ENCODE measurements at places on chromosomes 12 and 14. TPM values are rescaled to one million over a fixed set of nuclear protein-coding genes. Genes with fewer than 3 reads are reported as not detected.
A peak's percentile ranks its signal among the peaks of the same experiment; 100 is the strongest.

The ACRBP gene
- 0.95 TPM for total RNA-seq

The CLEC7A gene
- 3.7 TPM for total RNA-seq

The BDKRB2 gene
- total RNA-seq, result not detected

The INHBC gene
- 0.20 TPM for total RNA-seq

The KCNC2 gene
- not detected for total RNA-seq

The ZBTB1 gene
- total RNA-seq, result 147 TPM

The CALCOCO1 gene
- 69.3 TPM for total RNA-seq

The DBX2 gene
- not detected for total RNA-seq

The DPPA3 gene
- not detected for total RNA-seq

The XRCC3 gene
- 4.6 TPM for total RNA-seq

The SERPINA9 gene
- not detected for total RNA-seq

The PMEL gene
- not detected for total RNA-seq

The EXOC3L4 gene
- total RNA-seq, result not detected

The TMEM229B gene
- total RNA-seq, result 7.1 TPM

DNA sequence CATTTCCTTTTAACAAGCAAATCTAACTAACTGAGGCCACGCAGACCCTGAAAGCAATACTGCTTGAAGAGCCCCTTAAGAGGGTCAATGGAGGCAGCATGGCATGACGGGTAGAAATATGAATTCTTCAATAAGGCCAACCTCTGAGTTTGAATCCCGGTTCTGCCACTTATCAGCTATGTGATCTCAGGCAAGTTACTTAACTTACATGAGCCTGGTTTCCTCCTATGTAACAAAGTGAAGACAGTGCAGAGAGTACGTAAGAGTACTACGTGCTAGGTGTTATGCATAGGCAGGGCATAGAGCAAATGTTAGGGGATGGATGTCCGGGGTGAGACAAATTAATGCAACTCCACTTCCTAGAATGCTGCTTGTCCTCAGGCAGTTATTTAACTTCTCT is 4.7 kb downstream of the HOMEZ start:
- no peak overlapping the region for H3K27ac ChIP-seq
- H3K27me3 ChIP-seq, result no peaks in the 10 kb centered on the region
- peaks cover 8% of the 10 kb centered on the region for H3K4me1 ChIP-seq
- DNase-seq, result no peak

GRCh38 chr14:49951691-49952345 is 58.9 kb downstream of the ARF6 start:
- peaks cover 26% of the 10 kb centered on the region for H3K4me1 ChIP-seq
- H3K4me3 ChIP-seq, result no peak overlapping the region
- H3K36me3 ChIP-seq, result no peaks in the 10 kb centered on the region
- H3K27me3 ChIP-seq, result no peaks in the 10 kb centered on the region
- no peak overlapping the region for H3K27ac ChIP-seq

GRCh38 chr12:104486943-104487819 is 30.4 kb downstream of the CHST11 start:
- H3K27me3 ChIP-seq, result no peaks in the 10 kb centered on the region
- no peak overlapping the region for H3K4me3 ChIP-seq
- no peak for DNase-seq
- H3K4me1 ChIP-seq, result peaks cover 71% of the 10 kb centered on the region
- no peaks in the 10 kb centered on the region for H3K36me3 ChIP-seq
- H3K27ac ChIP-seq, result peak overlapping the region; percentile 4

DNA sequence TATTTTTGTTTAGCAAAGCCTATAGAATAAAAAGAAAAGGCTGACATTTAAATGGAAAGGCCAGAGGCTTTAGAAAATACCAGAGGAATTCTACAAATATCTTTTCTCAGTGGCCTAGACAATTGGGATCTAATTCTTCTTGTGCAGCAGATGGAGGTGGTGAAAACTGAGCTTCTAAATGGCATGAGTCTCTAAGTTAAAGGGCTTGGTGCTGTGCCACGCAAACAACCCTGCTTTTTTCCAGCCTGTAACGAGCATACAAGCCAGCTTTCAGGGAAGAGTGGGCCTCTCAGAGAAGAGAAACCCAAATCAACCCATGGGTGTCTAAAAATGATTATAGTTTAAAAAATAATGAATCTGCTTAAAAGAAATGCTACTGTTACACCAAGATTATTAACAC is 237.9 kb upstream of the NAV3 start:
- no peak for DNase-seq
- no peak overlapping the region for H3K27ac ChIP-seq
- no peaks in the 10 kb centered on the region for H3K36me3 ChIP-seq

- H3K27ac ChIP-seq, result peak overlapping the region; percentile 1
- peaks cover 68% of the 10 kb centered on the region for H3K4me1 ChIP-seq
- no peaks in the 10 kb centered on the region for H3K27me3 ChIP-seq
- H3K4me3 ChIP-seq, result peak overlapping the region; percentile 15
- no peaks in the 10 kb centered on the region for H3K36me3 ChIP-seq
Measured at GRCh38 chr14:98229656-98230366, 1042.2 kb downstream of the BCL11B start.

DNA sequence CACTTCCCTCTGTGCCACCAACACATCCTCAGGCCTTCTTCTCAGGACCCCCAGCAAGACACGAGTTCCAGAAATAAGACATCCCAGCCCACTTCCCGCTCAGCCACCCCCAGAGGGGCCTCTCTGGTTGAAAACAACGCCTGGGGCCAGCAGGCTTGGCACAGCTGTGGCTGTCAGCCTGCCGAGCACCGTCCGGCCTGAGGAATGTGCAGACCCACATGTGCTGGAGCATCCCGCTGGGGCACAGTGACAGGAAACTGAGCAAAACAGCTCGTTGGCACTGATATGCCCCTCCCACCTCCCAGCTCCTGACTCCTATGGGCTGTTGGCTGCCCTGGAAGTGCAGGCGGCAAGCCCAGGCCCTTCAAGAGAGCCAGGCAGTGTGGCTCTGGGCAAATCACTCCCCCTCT is 1.4 kb downstream of the SYNE3 start:
- no peaks in the 10 kb centered on the region for H3K27me3 ChIP-seq
- no peak for DNase-seq

DNA sequence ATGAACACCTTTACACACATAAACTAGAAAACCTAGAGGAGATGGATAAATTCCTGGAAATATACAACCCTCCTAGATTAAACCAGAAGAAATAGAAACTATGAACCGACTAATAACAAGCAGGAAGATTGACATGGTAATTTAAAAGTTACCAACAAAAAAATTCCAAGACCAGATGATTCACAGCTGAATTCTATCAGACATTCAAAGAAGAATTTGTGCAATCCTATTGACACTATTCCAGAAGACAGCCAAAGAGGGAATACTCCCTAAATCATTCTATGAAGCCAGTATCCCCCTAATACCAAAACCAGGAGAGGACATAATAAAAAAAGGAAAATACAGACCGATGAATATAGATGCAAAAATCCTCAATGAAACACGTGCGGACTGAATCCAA is 102.6 kb upstream of the KRR1 start:
- H3K27me3 ChIP-seq, result no peaks in the 10 kb centered on the region
- DNase-seq, result no peak
- no peak overlapping the region for H3K27ac ChIP-seq
- no peaks in the 10 kb centered on the region for H3K4me1 ChIP-seq
- no peak overlapping the region for H3K4me3 ChIP-seq
- no peaks in the 10 kb centered on the region for H3K36me3 ChIP-seq

GRCh38 chr12:46773586-46774321 is 52.0 kb downstream of the SLC38A4 start:
- DNase-seq, result no peak
- H3K4me1 ChIP-seq, result no peaks in the 10 kb centered on the region
- no peaks in the 10 kb centered on the region for H3K27me3 ChIP-seq
- H3K36me3 ChIP-seq, result no peaks in the 10 kb centered on the region
- H3K27ac ChIP-seq, result no peak overlapping the region
- no peak overlapping the region for H3K4me3 ChIP-seq

DNA sequence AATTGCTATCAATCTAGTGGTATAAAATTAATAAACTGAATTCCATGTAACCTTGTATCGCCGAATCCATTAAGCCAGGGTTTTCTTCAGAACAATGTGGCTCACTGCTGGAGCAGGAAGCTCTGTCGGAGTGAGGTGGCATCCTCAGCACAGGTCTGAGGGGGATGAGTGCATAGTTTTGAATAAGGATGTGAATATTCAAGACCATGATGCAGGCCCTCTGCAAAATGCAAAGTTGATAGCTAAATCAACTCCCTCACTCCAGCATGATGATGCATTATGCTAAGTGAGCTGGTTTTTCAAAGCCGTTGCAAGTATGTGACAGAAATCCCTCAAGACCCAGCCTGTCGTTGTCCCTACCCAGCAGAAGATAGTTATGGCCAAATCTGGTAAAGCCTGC is 53.0 kb downstream of the TRIM9 start:
- H3K4me1 ChIP-seq, result no peaks in the 10 kb centered on the region
- no peak overlapping the region for H3K4me3 ChIP-seq
- no peak overlapping the region for H3K27ac ChIP-seq

GRCh38 chr12:1350055-1350933 is 244.1 kb downstream of the FBXL14 start:
- H3K4me3 ChIP-seq, result no peak overlapping the region
- H3K27me3 ChIP-seq, result no peaks in the 10 kb centered on the region
- H3K27ac ChIP-seq, result no peak overlapping the region
- H3K36me3 ChIP-seq, result peaks cover 2% of the 10 kb centered on the region
- DNase-seq, result no peak

DNA sequence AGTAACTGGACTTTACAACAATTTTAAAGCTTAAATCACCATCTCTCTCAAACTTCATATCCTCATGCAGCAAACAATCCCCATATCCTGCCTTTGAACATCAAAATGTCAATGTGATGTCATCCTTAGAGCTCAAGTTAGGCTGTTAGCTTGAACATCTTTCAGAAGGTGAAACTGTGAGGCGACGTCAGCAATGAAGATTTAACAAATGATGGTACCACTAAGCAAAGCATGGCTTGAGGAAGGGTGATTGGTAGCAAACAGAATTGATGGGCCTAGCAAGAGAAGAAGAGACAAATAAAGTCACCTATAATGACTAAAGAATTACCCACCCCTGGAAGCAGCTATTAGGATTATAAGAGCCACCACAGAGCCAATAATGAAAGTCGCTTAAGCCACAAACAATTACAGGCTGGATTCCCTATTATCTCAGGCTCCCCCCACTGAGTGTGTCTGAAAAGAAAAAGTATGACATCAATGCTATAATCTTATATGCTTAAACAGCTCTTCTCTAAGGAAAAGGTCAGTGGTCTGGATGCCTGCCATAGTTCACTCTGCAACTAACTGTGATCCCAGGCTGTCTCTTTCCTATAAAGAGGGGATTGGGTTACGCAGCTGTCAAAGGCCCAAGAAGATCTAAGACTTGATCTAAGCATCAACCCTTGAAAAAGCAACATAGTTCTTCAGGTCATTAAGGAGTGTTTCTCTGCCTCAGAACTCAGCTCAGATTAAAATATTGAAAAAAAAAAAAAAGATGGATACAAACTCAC is 18.1 kb downstream of the EGLN3 start:
- no peak overlapping the region for H3K27ac ChIP-seq
- no peak overlapping the region for H3K4me3 ChIP-seq

DNA sequence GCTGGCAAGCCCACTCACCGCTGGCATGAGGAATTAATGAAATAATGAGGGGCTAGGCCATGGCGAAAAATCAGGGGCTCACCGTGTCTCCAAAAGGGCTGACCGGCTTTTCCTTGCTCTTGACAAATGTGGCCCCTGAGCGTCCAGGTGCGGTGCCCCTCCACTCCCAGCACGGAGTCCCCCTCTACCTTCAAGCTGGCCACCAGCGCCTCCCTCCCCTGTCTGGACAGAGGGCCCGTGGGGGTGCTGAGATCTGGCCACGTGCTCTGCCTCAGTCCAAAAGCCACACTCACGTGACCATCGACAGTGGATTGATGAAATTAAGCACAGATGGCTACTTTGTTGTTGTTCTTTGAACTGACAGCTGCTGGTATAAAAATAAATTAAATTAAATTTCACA is 78.8 kb upstream of the BCL11B start:
- H3K27me3 ChIP-seq, result peaks cover 2% of the 10 kb centered on the region
- no peak for DNase-seq
- H3K36me3 ChIP-seq, result no peaks in the 10 kb centered on the region
- no peaks in the 10 kb centered on the region for H3K4me1 ChIP-seq
- no peak overlapping the region for H3K27ac ChIP-seq

- H3K4me3 ChIP-seq, result no peak overlapping the region
- DNase-seq, result no peak
- no peak overlapping the region for H3K27ac ChIP-seq
- H3K36me3 ChIP-seq, result peaks cover 27% of the 10 kb centered on the region
- H3K27me3 ChIP-seq, result no peaks in the 10 kb centered on the region
Measured at GRCh38 chr12:108793756-108794441, 62.6 kb upstream of the CORO1C start.

- H3K27ac ChIP-seq, result no peak overlapping the region
- peaks cover 14% of the 10 kb centered on the region for H3K4me1 ChIP-seq
Measured at GRCh38 chr12:75205558-75205957, 4.1 kb downstream of the KCNC2 start.

- no peak for DNase-seq
- no peak overlapping the region for H3K27ac ChIP-seq
- no peak overlapping the region for H3K4me3 ChIP-seq
- H3K36me3 ChIP-seq, result no peaks in the 10 kb centered on the region
Measured at GRCh38 chr12:39173726-39174125, 268.3 kb upstream of the CPNE8 start.

- H3K4me3 ChIP-seq, result no peak overlapping the region
- H3K36me3 ChIP-seq, result no peaks in the 10 kb centered on the region
- H3K27me3 ChIP-seq, result peaks cover 11% of the 10 kb centered on the region
- no peaks in the 10 kb centered on the region for H3K4me1 ChIP-seq
Measured at GRCh38 chr12:113634474-113634873, 162.8 kb upstream of the LHX5 start.

DNA sequence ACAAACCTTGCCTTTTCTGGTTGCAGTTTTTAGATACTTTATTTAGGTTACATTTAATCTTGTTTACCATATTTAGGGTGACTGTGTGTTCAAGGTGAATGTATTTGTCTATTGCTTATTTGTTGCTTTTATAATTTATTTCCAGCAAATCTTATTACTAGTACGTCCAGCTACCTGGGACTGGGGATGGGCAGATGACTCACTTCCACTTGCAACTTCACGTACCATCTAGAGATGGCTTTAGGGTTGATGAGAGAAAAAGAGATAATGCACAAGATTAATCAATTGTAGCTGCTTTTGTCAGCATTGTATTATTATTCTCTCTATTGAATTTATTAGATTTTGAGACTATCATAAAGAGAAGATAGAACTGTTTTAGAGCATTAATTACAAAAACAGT is 5.1 kb downstream of the MIPOL1 start:
- no peak for DNase-seq
- no peak overlapping the region for H3K4me3 ChIP-seq
- no peak overlapping the region for H3K27ac ChIP-seq
- no peaks in the 10 kb centered on the region for H3K4me1 ChIP-seq
- no peaks in the 10 kb centered on the region for H3K27me3 ChIP-seq
- H3K36me3 ChIP-seq, result no peaks in the 10 kb centered on the region

GRCh38 chr12:54936736-54937135 is 47.8 kb downstream of the TESPA1 start:
- DNase-seq, result no peak
- H3K27ac ChIP-seq, result no peak overlapping the region
- H3K36me3 ChIP-seq, result no peaks in the 10 kb centered on the region
